ENCODE measurements at places on chromosomes 13 and 19.

DNA sequence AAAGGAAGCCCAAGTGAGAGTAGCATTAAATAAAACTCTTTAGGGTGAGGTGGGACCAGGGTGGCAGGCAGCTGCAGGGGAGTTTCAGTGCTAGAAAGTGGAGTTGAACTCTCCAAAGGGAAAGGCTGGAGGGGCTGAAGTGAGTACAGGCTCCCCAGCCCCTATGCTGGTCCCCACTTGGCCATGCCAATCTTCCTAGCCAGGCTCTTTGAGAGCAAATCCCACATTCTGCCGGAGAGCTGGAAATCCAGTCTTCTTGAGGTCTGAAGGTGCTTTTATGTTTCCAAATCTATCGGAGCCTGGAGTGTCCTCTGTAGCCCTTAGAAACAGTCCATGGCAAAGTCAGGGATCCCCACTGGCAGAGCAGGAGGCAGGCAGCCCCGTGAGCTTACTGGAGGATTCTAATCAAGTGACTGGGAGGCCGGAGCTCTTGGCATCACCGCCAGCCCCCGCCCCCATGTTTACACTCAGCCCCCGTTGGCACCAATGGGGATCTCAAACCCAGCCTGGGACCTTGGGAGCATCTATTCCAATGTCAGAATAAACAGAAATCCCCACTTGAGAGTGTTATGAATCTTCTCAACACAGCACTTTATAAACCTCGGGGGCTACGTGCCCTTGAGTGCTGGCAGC lies 18.3 kb downstream of the ZNF536 start:
- no peak for DNase-seq

DNA sequence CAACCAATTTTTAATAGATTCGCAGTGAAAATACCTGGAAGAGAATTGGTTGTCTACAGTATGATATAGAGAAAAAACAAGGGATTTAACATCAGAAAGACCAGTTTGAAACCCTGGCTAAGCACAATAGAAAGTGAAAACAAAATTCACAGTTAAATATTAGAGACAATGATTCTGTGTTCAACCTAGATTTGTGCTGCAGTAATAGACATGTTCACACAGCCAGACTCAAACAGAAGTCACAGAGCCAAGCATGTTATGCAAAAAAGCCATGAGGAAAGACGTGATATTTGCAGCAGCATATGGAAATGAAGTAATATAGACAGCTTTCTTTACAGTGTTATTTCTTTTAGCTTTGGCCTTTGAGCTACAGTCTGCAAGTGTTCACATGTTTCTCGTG lies 48.1 kb downstream of the SCEL start:
- no peak for DNase-seq

GRCh38 chr19:6340493-6341201 lies 7.2 kb upstream of the ACER1 start:
- DNase-seq = no peak

DNA sequence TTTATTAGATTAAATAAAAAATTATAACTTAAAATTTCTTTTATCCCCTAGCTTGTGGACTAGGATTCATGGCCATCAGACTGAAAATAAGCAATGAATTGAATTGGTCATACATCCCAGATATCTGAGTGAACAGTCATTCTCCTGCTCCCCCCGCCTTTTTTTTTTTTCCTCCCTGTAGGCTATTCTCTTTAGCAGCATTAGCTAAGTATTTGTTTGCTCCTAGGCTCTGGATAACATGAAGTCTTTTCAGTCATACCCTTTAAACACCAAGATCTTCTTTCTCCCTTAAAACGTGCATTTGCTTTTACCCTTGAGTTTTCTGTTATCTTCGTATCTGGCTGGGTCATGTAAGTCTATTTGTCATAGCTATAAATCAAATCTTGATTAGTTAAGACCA lies 866.7 kb upstream of the SPRY2 start:
- no peak for DNase-seq

DNA sequence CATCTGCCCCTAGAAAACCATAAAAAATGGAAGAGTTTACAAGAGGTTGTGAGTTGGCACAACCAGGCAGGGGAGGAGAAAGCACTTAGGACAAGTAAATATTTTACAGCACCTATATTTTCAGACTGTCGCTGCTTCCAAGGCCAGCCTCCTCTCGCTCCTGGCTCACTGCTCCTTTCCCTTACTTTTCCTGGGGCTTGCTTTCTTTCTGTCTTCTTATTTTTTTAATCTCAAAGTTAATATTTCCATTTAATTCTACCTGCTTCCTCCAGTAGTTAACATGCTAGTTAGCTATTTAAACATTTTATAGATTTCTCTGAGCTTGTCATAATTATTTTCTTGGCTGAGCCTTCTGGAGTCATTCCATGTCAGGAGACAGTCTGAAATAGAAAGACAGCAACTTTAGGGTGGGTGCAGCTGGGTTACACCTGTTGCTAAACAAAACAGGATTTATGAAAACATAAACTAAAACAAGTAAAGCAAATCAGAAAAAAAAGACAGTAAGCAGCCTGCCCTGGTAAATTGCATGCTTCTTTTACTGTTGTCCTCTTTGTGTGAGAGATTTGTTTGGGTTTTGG lies 330.1 kb downstream of the DLEU7 start:
- DNase-seq = no peak

All from NCI-H748 treated with DMSO at 0.1 percent for 48 hours (cell line).